ENCODE measurements at places on chromosomes 5 and 9.

- no peak for DNase-seq
Observed at GRCh38 chr9:89621031-89621430, 16.2 kb downstream of the GADD45G start.

- no peak for DNase-seq
Observed at GRCh38 chr5:5886812-5887486, 464.5 kb downstream of the ICE1 start.

DNA sequence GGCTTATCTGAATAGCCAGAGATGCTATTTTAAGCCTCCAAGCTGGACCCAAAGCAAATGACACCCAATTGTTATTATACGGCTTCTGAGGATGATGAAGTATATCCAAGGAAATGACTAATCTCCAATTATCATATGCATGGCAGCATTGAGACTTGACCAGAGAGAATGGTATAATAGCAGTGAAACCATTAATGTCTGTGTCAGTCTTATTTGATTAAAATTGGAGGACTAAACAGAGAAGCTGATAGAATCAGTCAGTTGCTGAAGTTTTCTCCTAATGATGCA, 200.5 kb downstream of the EFNA5 start:
- no peak for DNase-seq

DNA sequence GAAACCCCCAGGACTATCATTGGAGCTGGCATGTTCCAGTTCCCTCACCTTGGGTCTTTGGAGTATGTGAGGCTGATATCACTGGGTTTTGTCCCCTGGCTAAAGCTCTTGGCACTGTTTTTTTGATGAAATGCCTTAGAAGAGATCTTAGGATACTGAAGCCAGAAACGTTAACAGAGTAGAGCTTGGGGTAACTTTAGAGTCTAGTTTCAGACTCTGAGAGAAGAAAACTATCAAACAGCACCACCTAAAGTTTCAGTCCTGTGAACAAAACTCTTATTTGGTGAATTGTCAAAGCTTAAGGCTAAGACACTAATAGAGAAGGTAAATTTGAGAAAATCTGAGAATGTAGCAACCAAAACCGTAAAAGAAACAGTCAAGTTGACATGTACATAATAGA, 111.7 kb upstream of the PUM3 start:
- no peak for DNase-seq

DNA sequence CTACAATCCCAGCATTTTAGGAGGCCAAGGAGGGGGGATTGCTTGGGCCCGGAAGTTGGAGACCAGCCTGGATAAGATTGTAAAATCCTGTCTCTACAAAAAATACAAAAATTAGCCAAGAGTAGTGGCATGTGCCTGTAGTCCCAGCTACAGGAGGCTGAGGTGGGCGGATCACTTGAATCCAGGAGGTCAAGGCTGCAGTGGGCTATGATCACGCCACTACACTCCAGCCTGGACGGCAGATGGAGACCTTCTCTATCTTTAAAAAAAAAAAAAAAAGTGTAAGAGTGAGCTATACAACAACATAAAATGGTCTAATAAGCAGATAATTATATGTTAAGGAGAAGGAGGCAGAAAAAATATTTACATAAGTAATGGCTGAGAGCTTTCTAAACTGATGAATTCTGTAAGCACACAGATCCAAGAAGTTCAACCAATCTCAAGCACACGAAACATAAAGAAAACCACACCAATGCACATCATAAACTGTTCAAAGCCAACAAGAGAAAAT, 23.0 kb downstream of the CDC14B start:
- no peak for DNase-seq

GRCh38 chr5:128407944-128408343, 130.1 kb downstream of the FBN2 start:
- DNase-seq = no peak

GRCh38 chr5:56350597-56351170, 117.6 kb upstream of the ANKRD55 start:
- no peak for DNase-seq

- no peak for DNase-seq
Observed at GRCh38 chr5:136080113-136080482, 51.3 kb downstream of the TGFBI start.

DNA sequence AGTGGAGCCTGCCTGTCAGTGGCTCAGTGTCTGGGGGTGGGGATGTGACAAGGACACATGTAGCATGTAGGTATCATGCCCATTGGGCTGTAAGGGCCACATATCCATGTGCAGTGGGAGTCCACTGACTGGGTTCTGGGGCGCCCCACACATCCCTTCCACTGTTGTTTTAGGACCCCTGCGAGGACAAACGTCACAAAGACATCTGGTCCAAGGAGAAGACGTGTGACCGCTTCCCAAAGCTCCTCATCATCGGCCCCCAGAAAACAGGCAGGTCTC, 33.4 kb downstream of the NDST1 start:
- DNase-seq = no peak

- no peak for DNase-seq
Observed at GRCh38 chr9:124395826-124396225, 19.4 kb downstream of the PSMB7 start.

GRCh38 chr5:172234031-172234430, 40.1 kb downstream of the EFCAB9 start:
- DNase-seq = no peak

DNA sequence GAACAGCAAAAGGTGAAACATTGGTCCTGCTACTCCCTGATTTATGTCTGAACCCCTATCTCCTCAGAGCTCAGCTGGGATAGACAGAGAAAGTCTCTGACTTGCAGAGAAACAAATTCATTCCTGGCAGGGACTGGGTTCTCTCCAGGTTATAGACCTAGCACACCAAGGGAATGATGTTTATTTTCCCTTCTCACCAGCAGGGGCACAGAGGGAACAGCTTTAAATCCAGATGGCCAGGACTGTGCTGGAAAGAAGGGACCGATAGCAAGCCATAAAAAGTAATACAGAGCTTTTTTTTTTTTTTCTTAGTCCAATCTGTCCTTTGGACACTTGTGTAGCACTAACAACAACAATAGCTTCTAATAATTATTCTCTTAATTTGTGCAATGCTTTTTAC, 141.1 kb upstream of the C9orf72 start:
- DNase-seq = no peak

DNA sequence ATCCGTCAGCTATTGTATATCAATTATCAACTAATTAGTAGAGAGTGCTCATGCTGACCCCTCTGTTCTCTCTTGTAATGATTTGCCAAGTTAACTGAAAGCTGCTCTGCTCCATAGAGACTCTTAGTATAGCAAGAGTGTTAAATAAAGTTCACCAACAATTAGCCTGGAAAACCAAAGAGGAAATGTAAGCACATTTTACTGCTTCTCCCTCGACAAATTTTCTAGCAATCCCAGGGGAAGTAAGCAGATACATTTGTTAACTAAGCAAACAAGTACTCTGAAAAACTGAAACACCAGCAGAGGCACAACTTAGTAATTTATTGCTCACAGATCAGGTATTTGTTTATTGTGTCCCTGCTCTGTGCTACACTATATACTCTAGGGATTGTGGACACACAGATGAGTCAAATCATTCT, 162.2 kb downstream of the GLIS3 start:
- DNase-seq = no peak

- DNase-seq = no peak
Observed at GRCh38 chr9:129161534-129161837, 16.6 kb downstream of the IER5L start.

DNA sequence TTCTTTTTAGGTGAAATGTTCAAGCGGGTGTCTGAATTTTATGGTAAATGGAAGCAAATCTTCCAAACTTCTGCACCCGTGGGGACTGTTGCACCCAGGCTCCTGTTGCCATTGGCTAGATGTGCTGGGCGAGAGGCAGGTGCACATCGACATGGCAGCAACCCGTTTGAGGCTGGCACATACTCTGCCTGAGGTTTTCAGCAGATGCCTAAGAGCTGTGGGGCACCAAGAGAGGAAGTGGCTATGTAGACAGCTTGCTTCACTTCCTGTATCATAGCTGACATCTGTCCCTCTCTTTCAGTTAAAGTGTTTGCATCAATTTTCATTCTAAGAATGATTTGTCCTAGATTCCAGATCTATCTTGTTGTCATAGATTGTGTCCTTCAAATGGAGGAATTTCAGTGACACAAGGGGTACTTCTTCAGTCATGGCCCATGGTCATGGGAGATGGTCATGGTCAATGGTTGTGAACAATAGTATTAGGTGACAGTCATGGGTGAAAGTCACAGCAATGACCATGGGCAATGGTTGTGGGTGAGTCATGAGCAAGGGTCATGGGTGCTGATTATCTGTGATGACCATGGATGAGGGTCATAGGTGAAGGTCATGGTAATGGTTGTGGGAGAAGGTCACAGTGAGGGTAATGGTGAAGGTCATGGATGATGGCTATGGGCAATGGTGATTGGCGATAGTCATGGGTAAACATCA, 115.1 kb upstream of the IRX4 start:
- DNase-seq = no peak
